ENCODE measurements at places on chromosomes 4 and X.

GRCh38 chr4:91325495-91325894 lies 978.3 kb upstream of the GRID2 start:
- DNase-seq: no peak

GRCh38 chr4:46329118-46329976 lies 60.6 kb downstream of the GABRA2 start:
- DNase-seq: no peak

- DNase-seq: no peak
Observed at GRCh38 chr4:68368691-68369131, 18.8 kb upstream of the YTHDC1 start.

GRCh38 chr4:144894573-144894972 lies 203.4 kb downstream of the ANAPC10 start:
- no peak for DNase-seq

- DNase-seq: no peak
Observed at GRCh38 chr4:150164055-150164454, 85.8 kb downstream of the DCLK2 start.

- no peak for DNase-seq
Observed at GRCh38 chr4:176964116-176964691, 171.5 kb upstream of the VEGFC start.

GRCh38 chr4:73683456-73683855 lies 56.9 kb upstream of the CXCL8 start:
- no peak for DNase-seq

DNA sequence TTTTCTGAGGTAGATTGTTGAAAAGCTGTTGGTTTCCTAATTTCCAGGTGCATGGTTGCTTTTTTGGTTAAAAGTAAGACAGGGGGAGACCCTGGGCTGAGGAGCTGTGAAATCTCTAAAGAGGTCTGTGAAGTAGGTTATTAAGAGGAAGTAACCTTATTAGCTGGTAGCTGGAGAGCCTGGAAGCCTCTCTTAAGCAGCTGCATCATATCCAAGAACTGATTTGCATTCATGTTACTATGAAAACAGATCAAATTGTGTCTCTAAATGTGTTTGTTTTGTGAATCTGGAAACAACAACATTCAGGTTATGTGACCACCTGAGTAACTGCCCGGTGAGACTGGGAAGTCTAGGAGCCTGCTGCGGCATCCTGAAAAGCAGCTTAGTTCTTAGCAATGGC lies 54.1 kb downstream of the ARHGAP10 start:
- DNase-seq: no peak

- no peak for DNase-seq
Observed at GRCh38 chr4:8084712-8085490, 73.7 kb downstream of the ABLIM2 start.

DNA sequence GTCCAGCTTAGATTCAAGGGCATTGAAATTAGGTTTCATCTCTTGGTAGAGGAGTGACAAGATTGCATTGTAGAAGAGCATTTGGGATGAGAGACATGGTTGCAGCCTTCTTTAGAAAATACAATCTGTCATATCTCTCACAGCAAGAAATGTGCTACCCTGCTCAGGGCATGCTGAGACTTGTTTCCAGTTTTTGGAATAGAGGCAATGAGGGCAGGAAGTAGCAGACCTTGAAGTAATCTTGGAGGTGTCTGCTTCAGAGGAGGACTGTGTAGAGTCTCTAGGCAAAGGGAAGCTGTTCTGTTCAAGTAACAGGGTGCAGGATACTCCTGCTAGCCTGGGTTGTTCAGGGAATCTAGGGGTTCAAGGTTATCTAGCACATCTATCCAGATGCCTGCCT lies 116.1 kb upstream of the ZNF827 start:
- DNase-seq: no peak

- DNase-seq: no peak
Observed at GRCh38 chrX:95248386-95248785, 1436.3 kb upstream of the DIAPH2 start.

DNA sequence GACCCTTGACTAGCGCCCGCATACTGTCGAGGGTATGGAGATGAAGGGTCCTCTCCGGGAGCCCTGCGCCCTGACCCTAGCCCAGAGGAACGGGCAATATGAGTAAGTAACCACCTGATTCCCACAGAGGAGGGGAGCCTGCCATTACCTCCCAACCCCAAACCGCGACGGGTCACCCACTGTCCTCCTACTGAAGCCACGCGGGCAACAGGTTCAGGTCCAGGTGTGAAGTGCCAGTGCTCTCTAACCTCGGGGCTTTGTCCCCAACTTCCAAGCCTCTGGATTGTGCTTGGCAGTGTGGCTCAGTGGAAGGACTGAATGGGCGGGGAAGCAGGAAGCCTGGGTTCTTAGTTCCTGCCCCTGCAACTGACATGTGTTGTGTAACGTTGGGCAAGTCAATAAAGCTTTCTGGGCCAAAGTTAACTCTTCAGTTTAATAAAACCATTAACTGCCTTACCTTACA lies 694 bp downstream of the OCRL start:
- DNase-seq: no peak

DNA sequence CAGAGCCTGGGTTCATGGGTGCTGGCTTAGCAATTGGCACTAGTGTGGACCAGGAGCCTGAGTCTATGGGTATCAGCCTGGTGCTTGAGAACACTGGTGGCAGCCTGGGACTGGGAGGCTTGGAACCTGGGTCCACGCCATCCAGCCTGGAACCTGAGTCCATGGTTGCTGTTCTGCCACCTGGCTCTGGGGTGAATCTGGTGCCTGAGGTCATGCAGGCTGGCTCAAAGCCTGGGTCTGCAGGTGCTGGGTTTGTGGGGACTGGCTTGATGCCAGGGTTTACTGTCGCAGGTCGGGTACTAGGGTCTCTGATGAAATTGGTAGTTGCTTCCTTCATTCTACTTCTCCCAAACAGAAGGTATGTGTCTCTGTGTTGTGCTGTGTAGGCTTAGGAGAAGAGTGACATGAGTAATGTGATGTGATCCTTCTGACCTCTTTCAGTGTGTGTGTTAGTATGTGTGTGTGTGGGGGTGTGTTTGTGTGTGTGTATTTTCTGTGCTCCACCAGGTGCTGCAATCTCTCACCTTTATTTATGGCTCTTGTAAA lies 517.0 kb upstream of the EPHA5 start:
- DNase-seq: no peak

DNA sequence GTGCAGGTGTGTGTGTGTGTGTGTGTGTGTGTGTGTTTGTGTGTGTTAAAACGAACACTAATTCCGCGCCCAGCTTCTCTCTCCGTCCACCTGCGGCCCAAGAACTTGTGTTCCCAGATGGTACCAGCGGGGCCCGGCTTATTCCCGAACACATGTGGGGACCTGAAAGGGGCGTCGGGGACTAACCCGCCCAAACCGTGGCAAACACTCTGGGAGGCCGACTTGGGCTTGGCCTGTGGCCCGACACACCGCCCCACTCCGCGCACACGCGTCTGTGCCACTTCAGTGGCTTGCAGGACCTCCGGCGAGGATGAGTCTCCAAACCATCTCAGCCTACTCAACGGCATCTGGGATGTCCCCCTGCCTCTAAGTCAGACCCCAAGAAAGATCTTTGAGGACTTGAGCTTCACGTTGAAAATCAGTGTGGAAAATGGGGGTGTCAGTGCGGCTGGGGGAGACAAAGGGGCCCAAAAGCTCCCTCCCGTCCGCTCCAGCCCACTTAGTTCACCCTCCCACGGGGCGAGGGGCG lies 790 bp upstream of the HHIP start:
- DNase-seq: no peak

DNA sequence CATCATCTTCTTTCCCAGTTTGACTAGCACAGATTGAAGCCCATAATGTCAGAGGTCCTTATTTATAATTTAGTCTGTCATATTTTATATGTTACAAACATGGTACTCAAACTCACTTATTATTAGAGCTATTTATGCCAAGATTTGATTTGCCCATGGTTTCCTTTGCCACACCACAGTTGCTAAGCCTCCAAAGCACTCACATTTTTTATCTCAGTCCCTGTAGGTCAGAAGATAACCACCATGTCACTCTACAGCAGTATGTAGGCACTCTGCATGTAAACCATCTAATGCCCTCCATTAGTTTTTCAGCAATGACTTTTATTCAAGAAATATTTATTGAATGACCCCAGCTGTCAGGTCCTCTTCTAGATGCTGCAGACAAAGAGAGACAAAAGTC lies 6.7 kb downstream of the STATH start:
- no peak for DNase-seq

DNA sequence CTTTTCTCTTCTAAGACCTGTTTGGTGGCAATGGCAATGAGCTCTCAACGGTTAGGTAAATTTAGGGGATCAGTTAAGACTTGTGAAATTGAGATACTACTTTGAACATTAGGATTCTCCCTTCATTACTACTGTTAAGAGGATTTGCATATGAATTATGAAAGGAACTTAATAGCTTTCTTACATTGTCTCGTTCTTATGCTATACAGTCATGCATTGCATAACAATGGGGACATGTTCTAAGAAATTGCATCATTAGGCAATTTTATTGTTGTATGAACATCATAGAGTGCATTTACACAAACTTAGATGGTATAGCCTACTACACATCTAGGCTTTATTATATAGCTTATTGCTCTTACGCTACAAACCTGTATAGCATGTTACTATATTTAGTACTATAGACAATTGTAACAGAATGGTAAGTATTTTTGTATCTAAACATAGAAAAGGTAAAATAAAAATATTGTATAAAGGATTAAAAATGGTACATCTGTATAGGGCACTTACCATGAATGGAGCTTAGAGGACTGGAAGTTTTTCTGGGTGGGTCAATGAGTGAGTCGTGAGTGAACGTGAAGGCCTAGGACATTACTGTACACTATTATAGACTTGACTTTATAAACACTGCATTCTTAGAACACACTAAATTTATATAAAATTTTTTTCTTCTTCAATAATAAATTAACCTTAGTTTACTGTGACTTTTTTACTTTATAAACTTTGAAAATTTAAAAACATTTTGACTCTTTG lies 62.5 kb downstream of the PAQR3 start:
- no peak for DNase-seq

DNA sequence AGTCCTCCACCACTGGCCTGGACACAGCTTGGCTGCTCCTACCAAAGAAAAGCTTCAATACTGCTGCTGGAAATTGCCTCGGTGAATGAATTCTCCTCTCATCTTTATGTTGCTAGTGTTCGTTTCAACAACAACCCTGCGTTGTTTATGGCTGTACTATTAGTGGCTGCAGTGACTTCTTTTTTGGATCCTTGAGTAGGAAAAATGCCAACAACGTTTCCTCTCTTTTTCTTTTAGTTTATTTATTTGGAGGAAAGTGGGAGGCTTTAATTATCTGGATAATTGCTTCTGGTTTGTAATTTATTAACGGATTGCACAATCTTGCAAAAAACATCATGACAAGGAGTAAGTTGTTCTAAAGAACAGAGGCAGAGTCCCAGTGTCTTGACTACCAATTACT lies 464.1 kb upstream of the TRAM1L1 start:
- no peak for DNase-seq
